PC-3 (cell line): ENCODE measurements at places on chromosomes 13 and 19. TPM values are rescaled to one million over a fixed set of nuclear protein-coding genes. Genes with fewer than 3 reads are reported as not detected.
A peak's percentile ranks its signal among the peaks of the same experiment; 100 is the strongest.

DNA sequence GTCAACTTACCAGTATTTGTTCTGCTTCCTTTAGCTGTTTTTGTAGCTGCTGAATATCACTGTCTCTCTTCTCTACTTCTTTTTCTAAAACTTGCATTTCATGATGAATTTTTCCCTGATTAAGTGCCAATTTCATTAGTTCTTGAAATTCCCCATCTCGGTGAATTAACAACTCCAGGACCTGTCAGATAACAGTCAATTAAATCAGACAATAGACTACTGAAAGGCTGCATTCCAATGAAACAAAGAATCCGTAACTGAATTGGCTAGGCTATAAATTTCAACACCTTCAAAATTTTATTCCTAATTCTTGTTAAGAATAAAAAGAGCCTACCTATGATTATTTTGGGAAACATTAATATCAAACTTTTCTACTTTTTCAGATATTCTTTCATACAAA lies 8.6 kb downstream of the MED4 start:
- no peaks in the 10 kb centered on the region for H3K27me3 ChIP-seq
- peaks cover 16% of the 10 kb centered on the region; the same call in 1 of the 2 replicates for H3K36me3 ChIP-seq
- no peak overlapping the region for H3K27ac ChIP-seq
- DNase-seq = no peak
- no peaks in the 10 kb centered on the region for H3K4me1 ChIP-seq

- no peak overlapping the region for H3K4me3 ChIP-seq
- H3K27me3 ChIP-seq = no peaks in the 10 kb centered on the region; the same call in 1 of the 2 replicates
These were observed 209.1 kb downstream of the OLFM4 start for GRCh38 chr13:53237696-53238095.

SLC25A23 gene
- total RNA-seq = 61.4 and 80.0 TPM in 2 replicates

DNA sequence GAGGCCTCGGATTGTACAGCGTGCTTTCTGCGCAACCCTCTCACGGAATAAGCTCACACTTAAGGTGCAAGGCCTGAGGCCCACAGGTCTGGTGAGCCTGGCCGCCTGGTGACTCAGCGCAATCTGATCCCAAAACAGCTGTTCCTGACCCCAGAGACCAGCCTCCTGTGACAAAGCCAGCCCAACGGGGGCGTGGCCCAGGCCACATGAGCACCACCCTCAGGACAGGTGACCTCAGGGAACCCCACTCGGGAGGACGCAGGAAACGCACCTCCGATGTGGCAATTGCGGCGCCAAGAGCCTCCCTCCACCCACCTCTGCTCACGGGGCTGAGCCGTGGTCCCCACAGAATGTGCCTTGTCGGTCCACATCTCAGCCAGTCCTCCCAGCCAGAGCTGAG lies 26.4 kb downstream of the GRTP1 start:
- peak; percentile 6 for DNase-seq
- H3K4me1 ChIP-seq = no peaks in the 10 kb centered on the region
- H3K27ac ChIP-seq = no peak overlapping the region
- no peak overlapping the region for H3K4me3 ChIP-seq
- H3K36me3 ChIP-seq = no peaks in the 10 kb centered on the region
- no peaks in the 10 kb centered on the region for H3K27me3 ChIP-seq

- H3K27me3 ChIP-seq = no peaks in the 10 kb centered on the region
- H3K36me3 ChIP-seq = peaks cover 9% of the 10 kb centered on the region; the same call in 1 of the 2 replicates
- DNase-seq = peak; percentile 81
These were observed 15.4 kb downstream of the TMEM255B start for GRCh38 chr13:113774177-113775107.
